NCI-H510A (cell line): ENCODE measurements at places on chromosomes 1 and 21.

DNA sequence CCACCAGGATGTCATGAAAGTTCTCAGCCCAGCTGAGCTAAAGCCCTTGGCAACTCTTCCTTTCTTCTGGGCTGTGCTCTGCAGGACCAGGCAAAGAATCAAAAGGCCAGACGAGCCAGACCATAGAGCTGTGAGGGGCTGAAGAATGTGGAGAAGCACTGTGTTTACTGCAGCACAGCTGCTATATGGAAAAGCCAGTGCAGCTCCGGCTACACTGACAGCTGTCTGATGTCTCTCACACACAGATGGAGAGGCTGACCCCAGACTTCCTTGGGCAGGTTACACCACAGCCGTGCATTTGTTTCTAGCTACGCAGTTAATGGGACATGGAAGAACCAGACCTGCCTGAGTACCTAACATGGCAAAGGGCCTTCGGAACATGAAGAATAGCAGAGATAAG lies 40.3 kb downstream of the CD247 start:
- no peak for DNase-seq

DNA sequence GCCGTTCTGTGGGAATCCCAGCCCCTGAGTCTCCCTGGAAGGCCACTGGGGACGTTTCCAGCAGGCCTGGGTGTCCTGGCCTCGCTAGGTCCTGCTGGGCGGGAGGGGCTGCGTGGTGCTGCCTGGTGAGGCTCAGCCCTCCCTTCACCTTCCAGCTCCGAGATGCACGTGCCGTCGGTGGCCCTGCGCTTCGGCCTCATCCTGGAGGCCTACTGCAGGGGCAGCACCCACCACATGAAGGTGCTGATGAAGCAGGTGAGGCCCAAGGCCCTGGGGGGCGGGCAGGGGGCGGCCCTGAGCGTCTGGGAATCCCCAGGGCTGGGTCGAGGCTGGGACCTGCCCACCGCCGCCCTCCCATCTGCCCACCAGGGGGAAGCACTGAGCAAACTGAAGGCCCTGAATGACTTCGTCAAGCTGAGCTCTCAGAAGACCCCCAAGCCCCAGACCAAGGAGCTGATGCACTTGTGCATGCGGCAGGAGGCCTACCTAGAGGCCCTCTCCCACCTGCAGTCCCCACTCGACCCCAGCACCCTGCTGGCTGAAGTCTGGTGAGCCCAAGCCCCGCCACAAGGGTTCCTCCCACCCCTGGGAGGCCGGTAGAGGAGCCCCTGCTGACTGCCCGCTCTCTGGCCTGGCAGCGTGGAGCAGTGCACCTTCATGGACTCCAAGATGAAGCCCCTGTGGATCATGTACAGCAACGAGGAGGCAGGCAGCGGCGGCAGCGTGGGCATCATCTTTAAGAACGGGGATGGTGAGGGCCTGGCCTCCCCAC lies 70.3 kb downstream of the PIK3CD start:
- DNase-seq = no peak

DNA sequence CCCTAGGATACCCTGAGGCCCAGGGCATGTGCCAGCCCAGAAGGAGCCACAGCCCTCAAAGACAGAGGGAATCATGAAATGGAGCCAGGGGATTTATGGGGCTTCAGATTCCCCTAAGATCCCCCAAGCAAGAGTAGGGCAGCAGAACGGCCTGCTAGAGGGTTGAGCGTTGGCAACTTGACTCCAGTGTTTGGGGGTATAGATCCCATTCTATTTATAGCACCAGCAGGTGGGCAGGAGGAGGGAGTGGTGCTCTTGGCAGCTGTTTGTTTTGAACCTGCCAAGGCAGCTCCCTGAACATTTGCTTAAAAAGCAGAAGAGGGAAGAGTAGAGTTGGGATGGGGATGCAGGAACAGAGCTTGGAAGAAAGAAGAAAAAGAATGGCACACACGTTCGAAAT lies 33.7 kb downstream of the GLUL start:
- no peak for DNase-seq

- DNase-seq = no peak
These were observed 43.8 kb downstream of the HIVEP3 start for GRCh38 chr1:41874903-41875411.

- no peak for DNase-seq
These were observed 28.6 kb downstream of the TTC39A start for GRCh38 chr1:51301844-51302162.

DNA sequence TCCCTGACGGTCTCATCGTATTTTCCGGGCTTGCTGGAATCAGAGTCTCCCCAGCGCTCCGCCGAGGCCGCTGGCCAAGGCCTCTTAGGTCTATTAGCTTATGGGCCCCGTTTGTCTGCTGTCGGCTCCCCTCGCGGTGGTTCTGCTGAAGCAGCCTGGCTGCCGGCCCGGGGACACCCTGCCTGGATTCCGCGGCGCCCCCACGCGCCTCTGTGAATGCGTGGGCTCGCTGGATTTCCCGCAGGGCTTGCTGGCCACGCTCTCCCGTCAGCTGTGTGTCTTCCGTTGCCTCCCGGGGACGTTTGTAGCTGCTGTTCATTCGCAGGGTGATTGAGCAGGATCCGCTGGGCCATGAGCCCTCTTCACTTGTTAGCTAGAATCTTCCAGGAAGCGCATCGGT lies 8.4 kb downstream of the LRRC3 start:
- no peak for DNase-seq
